Fibroblast of lung (primary cell): ENCODE measurements at places on chromosomes 16 and 17. TPM values are rescaled to one million over a fixed set of nuclear protein-coding genes. Genes with fewer than 3 reads are reported as not detected.

Gene NPIPA5
- total RNA-seq = 3.1 and 8.6 TPM in 2 replicates

DNA sequence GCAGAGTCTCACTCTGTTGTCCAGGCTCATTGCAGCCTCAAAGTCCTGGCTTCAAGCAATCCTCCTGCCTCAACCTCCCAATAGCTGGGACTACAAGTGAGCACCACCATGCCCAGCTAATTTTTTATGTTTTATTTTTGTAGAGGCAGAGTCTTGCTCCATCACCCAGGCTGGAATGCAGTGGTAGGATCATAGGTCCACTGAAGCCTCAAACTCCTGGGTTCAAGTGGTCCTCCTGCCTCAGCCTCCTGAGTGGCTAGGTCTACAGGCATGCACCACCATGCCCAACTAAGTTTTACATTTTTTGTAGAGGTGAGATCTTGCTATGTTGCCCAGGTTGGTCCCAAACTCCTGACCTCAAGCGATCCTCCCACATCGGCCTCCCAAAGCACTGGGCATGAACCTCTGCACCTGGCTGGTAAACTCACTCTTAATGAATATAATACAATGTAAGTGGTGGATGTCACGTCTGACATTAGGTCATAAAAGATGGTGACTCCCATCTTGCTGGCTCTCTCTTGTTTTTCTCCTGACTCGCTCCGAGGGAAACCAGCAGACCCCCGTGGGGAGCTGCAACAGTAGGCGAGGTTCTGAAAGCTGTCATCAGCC lies 126.2 kb downstream of the IRX3 start:
- DNase-seq = no peak

DNA sequence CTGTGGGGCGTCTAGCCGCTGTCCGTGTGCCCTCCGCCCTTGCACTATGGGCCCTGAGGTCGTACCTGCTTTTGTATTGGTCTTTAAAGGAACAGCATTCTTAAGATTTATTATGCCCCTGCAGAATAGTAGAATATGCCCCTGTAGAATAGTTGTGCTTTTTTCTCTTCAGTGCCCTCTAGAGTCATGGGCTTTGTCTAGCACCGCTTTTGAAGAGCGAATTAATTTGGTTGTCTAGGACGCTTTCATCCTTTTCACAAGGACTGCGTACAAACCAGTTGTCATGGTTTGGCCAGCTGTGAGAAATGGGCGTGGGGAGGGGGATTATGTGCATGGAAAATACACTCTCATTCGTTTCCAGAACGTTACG lies 621 bp downstream of the CEP95 start:
- peak; percentile 79 for DNase-seq

Gene BAIAP3
- 0.26 and 0.83 TPM in 2 replicates for total RNA-seq

- peak; percentile 70 for DNase-seq
These were observed 13.2 kb downstream of the HIC1 start for GRCh38 chr17:2068031-2068518.

- DNase-seq = peak; percentile 49
These were observed 8.1 kb downstream of the SLC5A11 start for GRCh38 chr16:24853830-24854229.

Gene TP53TG3E
- not detected in 2 replicates for total RNA-seq

Gene SLC9A5
- total RNA-seq = 1.0 and 2.3 TPM in 2 replicates

Gene PRSS8
- total RNA-seq = not detected in 2 replicates

DNA sequence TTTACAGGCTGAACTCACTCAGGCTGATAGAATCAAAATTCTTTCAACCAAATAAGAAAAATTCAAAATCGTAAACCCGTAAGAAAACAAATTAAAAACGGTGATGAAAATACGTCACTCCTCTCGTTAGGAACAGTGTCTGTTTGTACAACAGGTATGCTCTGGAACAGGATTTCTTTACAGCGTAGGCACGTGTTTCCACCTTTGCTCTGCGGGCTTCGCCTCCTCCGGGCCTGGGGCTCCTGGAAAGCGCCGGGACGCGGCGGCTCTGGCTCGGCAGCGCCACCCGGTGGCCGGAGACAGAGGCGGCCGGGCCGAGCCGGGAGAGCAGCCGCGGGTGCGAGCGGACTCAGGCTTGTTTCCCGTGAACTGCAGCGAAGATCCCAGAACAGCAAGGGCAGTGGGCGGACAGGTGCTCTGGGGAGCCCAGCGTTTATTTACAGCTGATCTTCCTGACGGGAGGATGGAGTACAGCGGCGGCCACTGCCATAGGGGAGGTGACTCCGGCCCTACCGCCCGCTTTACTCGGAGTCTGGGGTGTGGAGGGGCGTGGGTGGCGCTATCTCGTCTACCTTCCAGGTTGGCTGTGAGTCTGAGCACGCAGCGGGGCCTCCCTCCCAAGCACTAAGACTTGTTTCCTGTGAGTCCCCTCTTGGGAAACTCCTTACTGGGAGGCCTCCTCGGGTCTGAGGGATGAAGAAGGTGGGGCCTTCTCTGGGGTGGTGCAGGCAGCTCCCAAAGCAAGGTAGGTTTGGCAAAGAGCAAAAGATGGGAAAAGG lies 40.5 kb upstream of the ATP2A3 start:
- peak; percentile 11 for DNase-seq
